Stimulated activated CD4-positive, alpha-beta T cell treated with anti-CD3 and anti-CD28 coated beads, Interleukin-1b, Interleukin-23, amount 100 ng/mL, for 1 hour (primary cell): ENCODE measurements at places on chromosomes 3 and 15.

GRCh38 chr15:81863162-81863561, 182.7 kb downstream of the MEX3B start:
- DNase-seq, result no peak

GRCh38 chr15:29225534-29226234, 43.9 kb downstream of the NSMCE3 start:
- no peak for DNase-seq

GRCh38 chr15:97849183-97849582, 111.3 kb upstream of the ARRDC4 start:
- no peak for DNase-seq

DNA sequence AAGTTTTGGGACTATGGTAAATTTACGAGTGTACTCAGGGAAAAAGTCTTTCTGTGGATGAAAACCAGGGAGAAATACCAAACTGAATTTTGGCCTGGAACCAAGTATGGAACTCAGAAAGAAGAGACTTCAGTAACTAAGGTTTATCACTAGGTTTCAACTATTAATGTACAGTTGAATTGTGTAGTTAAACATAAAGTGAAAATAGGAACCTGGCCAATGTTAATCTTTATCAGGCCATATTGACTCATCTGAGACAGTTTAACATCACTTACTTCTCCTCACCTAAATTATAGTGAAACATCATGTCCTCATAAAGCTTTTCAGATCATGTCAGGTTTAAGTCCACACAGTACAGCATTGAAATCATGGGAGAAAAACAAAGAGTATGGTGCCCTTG, 197.7 kb downstream of the LSAMP start:
- DNase-seq, result no peak

GRCh38 chr15:81111018-81111417, 23.1 kb upstream of the CFAP161 start:
- DNase-seq, result no peak

DNA sequence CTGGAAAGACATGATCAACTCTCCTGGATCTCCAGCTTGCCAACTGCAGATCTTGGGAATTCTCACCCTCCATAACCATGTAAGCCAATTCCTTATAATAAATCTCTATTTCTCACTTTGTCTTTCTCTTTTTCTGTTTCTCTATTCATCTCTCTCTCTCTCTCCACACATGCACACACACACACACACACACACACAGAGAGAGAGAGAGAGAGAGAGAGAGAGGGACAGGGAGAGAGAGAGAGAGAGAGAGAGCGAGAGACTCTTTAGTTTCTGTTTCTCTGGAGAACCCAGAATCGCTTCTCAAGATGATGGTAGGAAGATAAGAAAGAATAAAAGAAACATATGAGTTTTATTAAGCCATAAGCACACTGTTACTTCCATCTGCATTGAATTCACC, 111.9 kb downstream of the BCHE start:
- DNase-seq, result no peak

DNA sequence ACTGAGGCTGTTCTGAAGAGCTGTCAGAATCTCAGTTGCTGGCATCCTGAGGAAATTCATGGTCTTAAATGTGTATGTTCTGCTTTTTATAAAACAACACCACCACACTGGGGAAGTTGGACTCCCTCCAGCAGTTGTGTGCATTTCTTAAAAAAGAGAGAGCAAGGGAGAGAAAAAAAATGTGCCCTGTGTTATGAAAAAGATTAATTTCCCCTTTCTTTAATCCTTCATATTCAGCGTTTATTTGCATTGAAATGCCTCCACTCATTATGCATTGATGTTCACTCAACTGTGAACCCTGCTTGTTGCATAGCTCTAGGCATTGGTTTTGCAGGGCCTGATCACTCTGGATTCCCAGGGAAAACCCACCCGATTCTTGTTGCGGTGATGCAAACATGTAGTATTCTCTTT, 4.4 kb upstream of the ZNF609 start:
- no peak for DNase-seq

- DNase-seq, result no peak
Measured at GRCh38 chr15:92885224-92886041, 14.7 kb upstream of the CHD2 start.

DNA sequence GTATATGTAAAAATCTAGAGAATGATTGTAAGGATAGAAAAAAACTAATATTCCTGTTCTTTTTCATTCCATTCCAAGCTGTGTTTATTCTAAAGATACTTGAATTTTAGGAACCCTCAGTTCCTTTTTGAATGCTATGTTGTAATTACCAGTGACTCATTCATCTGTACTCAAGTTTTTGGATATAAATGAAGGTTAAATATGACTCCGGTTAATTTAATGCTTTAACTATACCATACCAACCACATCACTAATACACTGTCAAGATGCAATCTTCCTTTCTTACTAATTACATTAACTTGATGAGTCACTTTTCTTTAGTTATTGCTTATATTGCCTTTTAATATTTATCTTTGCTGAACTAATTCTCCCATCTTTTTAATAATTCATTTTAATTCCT, 68.8 kb upstream of the ZNF148 start:
- DNase-seq, result no peak

GRCh38 chr15:70023064-70023768, 74.5 kb downstream of the TLE3 start:
- peak; percentile 19 for DNase-seq

DNA sequence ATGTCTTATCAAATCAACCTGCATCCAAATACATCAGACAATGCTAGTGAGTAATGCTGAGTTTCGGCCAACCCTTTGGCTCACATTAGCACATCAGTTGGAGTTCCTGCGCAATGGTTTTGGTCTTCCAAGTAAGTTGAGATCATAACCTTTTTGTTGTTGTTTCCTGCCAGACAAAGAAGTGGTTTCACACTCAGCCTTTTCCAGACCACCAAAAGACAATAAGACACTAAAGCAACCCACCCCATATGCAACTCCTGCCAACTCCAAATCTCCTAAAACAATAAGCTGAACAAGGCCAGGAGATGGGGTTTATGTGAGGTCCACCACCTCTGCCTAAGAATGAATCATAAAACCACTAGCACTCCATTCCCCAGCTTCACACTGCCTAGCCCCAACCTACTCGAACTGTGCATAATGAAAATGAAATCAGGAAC, 177.0 kb downstream of the ERC2 start:
- DNase-seq, result no peak

DNA sequence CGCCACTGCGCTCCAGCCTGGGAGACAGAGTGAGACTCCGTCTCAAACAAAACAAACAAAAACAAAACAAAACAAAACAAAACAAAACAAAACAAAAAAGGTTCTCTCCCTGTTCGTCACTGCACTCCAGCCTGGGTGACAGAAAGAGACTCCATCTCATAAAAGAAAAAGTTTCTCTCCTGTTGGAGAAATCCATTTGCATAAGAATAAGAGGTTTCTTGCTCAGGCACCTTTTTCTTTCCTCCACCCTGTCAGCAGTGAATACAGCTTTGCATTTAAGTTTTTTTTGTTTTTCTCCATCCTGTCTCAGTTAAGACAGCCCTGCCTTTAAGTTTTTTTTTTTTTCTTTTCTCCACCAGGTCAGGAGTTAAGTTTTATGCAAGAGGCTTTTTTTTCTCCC, 109.5 kb downstream of the DPH6 start:
- DNase-seq, result no peak

DNA sequence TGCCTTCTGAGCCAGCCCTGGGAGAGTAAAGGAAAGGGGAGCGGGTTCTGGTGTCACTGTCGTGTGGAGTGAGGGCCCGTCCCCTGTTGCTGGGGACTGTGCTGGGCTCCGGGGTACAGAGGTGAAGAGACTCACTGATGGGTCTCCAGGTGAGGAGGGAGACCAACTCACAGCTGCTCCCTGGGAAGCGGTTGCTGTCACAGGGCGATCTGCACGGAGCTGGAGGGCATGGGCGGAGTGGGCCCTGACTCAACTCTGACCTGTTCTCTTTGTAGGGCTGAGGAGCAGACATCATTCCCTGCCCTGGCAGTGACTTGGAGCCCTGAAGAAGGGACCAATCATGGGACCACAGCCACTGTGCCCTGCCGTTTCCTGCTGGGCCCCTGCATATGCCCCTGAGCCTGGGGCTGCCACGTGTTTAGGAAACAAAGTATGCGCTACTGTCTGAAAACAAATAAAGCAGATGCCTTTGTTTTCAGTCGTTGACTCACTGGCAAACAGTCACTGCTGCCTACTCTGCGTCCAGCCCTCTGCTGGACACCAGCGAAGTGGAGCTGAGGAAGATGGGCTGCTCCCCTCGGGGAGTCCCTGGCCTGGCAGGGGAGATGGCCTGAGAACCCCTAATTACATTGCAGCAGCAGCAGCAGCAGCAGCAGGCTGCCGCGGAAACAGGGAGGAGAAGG, 22.9 kb upstream of the PLXNA1 start:
- no peak for DNase-seq
